Muscle of back (tissue), 13 donors: ENCODE measurements at places on chromosomes 3 and 15. TPM values are rescaled to one million over a fixed set of nuclear protein-coding genes. Genes with fewer than 3 reads are reported as not detected.

The AGBL1 gene
- 9.6 TPM for polyA plus RNA-seq

The MGLL gene
- 29.7 TPM for polyA plus RNA-seq

DNA sequence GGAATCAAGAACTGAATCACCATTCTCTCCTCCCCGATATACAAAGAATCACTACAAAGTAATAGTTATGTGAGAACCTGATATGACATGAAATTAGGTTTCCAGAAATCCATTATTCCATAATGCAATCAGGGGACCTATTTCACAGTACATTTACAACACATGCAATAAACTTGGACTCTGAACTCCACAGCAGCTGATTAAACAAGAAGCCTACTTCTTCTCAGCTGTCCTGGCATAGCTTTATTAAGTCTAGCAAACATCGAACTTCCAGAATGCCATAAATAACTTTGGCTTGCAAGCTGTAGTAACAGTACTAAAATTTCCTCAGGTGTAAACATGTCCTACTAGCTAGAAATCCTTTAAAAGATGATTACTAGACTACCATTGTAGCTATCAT, 17.8 kb downstream of the PDCD10 start:
- DNase-seq: no peak

GRCh38 chr15:47477341-47477740, 240.0 kb upstream of the SEMA6D start:
- DNase-seq: no peak

The ATP10A gene
- 2.7 TPM for polyA plus RNA-seq

The MRPL46 gene
- 22.6 TPM for polyA plus RNA-seq

GRCh38 chr3:58351920-58352319, 19.2 kb downstream of the PXK start:
- no peak for DNase-seq

The PLXNB1 gene
- polyA plus RNA-seq: 20.2 TPM

- DNase-seq: no peak
Observed at GRCh38 chr3:45168451-45168850, 22.3 kb upstream of the CDCP1 start.

The CORO2B gene
- 6.2 TPM for polyA plus RNA-seq

DNA sequence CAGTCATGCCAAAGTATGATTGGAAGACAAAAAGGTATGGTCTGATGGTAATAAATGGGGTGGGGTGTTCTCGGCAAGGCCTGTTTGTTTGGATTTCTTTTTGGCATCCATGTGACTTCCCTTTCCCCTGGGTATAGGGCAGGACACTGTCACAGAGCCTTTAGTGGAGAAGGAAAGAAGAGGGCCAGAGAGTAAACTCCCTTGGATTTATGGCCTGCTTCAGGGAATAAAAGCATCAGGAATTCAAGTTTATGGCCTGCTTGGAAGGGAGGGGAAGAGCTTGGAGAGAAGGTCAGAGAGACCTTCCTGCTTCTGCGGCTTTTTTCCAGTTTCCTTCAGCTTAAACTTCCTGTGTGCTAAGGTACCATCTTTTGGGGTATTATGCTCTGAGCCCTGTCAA, 179.4 kb upstream of the ADAMTS9 start:
- no peak for DNase-seq

The CSPG5 gene
- polyA plus RNA-seq: 1.3 TPM

DNA sequence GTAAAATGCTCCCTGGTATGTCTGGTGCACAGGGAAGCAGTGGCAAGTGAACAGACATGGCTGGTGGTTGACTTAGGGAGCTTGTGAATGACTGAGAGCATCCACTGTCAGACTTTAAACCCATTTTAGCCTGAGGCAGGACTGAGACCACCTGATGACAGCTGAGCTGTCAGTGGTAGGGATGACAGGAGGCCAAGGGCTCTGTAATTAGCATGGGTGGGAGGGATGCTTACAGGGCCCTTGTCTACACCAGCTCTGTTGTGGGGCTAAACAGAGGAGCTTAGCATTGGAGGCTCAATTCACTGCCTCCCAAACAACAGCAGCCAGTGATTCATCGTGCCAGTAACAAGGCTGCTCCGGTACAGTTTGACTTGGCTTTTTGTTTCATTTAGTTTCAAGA, 169.4 kb downstream of the CHST2 start:
- no peak for DNase-seq

The CPA3 gene
- polyA plus RNA-seq: 2.5 TPM

The PAQR5 gene
- 0.70 TPM for polyA plus RNA-seq

DNA sequence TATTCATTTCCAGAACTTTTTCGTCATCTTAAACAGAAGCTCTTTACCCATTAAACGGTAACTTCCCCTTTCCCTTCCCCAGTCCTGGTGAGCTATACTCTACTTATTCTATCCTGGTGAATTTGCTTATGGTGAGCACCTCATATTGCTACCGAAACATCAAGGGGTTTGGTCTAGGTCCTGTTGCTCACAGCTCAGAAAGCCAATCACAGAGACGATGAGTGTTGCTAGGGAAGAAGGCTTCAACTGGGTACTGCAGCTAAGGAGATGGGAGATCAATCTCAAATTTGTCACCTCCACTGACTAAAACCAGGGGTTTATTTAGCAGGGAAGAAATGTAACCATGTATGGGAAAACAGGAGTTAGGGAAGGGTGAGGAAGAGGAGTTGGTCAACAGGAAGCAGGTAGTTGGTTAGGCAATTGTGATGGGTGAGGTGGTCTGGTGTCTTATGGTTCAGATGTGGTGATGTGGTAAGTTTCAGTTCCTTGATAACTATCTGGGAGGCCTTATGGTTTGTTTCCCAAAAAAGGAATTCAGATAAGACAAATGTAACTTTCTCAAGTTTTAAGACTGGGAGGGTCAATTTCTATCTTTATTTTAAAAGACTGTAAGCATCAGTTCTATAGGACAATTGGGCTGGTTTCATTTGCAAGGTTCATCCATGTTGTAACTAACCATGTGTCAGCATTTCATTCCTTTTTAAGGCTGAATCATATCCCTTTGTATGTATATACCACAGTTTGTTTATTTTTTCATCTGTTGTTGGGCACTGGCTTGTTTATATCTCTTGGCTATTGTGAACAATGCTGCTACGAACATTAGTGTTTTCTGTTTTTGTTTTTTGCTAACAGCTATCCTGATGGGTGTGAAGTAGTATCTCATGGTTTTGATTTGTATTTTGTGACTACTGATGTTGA, 24.3 kb downstream of the ARHGAP11B start:
- DNase-seq: no peak

DNA sequence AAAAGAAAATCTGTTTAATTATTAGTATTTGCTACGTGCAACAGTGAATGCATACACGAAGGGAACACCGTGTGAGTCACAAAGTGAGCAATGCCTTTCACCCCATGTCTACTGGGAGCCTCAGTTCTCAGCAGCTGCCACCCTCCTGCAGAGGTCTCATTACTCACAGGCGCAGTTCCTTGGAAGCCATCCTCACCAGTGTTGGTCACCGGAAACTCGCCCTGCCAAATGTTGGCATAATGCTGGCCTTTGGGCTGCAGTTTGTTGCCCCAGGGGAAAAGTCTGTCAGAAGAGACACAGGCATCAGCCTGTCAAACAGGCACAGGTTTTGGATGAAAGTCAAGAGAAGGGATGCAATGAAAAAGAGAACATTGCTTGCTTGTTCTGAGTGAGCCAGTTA, 50.1 kb downstream of the SUMF1 start:
- no peak for DNase-seq

DNA sequence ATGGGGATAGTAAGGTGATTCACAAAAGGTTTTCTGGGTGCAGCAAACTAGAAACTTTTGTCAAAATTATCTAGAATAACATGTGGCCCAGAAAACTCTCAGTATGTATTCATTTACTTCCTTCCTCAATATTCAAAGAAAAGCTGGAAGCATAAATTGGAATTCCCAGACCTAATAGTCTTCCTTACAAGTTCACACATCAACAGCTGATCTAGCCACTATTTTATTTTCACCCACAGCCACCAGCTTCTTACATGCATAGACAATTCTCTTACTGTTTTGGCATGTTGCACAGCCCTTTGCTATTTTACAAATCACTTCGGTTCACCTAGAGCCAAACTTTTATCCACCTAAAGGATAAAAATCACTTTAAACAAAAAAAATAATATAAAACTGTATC, 647.8 kb upstream of the CCDC54 start:
- DNase-seq: no peak

- DNase-seq: no peak
Observed at GRCh38 chr15:64246364-64247189, 83.8 kb upstream of the PPIB start.

The GHSR gene
- not detected for polyA plus RNA-seq

- DNase-seq: no peak
Observed at GRCh38 chr3:129366312-129366831, 62.1 kb downstream of the EFCAB12 start.

The SLC6A11 gene
- polyA plus RNA-seq: not detected

DNA sequence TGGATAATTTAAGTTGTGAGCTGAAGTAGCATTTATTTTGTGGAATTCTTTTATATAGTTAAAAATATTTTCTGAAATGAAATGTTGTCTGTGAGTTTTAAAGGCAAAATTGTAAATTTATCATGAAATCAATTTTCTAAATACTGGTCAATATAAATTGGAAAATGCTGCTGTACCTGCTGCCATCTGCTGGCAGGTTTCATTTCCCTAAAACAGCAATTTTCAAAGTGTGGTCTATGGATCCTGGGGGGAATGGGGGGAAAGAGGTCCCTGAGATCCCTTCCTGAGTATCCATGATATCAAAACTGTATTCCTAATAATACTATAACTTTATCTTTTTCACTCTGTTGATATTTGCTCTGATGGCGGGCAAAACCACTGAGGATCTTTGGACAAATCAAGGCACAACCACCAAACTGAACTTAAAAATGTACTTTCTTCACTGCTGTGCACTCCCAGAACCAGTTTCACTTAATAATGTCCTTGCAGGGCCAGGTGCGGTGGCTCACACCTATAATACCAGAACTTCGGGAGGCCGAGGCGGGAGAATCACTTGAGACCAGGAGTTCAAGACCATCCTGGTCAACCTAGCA, 17.2 kb upstream of the CCR4 start:
- DNase-seq: no peak

GRCh38 chr3:21310161-21310560, 440.8 kb downstream of the ZNF385D start:
- DNase-seq: no peak

DNA sequence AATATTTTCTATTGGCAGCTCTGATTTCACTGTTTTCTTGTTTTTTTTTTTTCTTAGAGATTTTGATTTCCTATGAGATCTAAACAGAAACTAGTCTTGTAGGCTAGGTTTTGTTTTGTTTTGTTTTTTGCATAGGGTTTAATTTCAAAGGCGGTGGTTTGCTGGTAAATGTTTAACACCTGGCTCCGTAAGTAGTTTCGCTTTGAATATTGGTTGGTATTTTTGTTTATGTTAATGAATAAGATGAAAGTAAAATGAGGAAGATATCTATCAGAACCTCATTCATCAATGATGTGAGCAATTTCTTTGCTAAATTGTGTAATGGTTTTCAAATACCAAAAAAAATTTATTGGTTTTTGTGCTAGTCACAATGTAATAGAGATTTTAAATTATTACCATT, 39.7 kb upstream of the TM4SF1 start:
- DNase-seq: no peak

The SH3GL3 gene
- polyA plus RNA-seq: 8.1 TPM

GRCh38 chr15:33322091-33322490, 11.3 kb downstream of the RYR3 start:
- DNase-seq: no peak

DNA sequence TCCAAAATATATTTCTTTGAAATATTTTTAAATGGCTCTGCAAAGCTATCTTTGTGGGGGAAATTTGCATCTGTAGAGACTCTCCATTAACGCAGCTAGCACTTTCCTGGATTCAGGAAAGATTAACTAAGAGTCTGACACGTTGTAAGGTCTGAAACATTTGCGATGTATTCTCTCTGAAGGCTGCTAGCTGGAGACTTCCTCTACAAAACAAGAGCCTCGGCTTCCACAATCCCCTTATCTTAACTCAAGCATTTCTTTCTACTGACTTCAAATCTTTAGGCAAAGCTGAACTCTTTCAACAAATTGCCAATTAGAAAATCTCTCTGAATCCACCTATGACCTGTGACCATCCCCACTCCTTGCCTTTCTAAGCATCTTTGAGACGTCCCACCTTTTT, 250.5 kb downstream of the KLF13 start:
- no peak for DNase-seq

DNA sequence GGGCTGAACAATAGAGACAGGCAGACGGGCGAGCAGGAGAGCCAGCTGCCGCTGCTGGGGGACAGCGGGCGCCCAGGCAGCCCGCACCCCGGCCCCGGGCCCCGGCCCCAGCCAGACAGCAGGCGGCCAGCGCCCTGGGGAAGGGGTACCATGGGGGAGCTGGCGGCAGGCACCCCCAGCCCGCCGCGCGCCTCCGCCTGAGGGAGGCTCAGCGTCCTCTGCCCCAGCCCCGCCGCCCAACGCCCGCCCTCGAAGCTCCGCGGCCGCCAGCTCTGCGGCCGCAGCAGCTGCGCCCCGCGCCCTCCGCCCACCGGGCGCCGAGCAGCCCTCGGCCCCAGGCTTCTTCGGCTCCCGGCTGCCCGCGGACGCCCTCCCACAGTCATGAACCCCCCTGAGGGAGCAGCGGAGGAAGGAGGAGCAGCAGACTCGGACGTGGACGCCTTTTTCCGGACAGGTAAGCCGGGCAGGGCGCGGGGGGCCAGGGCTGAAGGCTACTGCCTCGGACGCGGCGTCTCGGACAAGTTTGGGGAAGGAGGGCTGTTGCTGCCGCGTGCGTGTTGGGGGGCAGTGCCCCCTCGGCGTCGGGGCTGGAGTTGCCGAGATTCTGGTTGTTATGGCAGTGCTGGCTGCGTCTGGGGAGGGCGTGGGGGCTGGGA, 41.6 kb upstream of the ROPN1 start:
- DNase-seq: peak; percentile 70

GRCh38 chr3:60841355-60841754, 409.9 kb downstream of the FHIT start:
- no peak for DNase-seq

DNA sequence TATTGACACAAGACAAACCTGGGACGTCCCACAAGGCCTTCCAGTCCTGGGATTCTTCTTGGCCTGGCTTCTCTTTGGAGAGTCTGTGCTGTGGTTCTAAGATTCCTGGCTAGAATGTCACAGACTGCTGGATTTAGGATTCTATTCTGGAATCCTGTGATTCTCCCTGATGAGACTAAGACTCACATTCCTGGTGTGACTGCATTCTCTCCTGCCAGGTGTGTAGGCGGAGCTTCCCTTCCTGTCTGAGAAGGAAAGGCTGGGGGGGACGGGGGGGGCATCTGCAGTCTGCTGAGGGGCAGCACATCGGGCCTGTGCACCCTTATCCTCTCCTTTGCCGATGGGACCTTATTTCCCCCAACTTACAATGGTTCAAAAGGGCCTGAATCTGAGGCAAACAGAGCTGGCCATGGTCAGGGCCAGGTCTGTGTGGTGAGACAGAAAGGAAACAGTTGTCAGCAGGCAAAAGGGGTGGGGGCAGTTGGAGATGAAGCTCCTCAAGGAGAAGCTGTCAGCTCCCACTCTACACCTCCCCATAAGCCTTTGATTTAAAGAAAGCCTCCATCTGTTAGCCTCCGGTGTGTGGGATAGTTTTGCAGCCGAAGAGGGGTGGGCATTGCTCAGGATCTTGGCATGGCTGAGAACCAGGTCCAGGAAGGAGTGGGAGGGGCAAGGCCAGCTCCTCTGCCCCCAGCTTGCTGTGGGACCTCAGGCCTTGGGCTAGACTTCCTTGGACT, 30.9 kb downstream of the VIPR1 start:
- DNase-seq: no peak

GRCh38 chr15:44319385-44319784, 30.9 kb downstream of the GOLM2 start:
- no peak for DNase-seq

- DNase-seq: no peak
Observed at GRCh38 chr3:45306406-45307008, 80.4 kb upstream of the TMEM158 start.
